COLO829 (cell line): ENCODE measurements at places on chromosomes 3 and 15.
A peak's percentile ranks its signal among the peaks of the same experiment; 100 is the strongest.

DNA sequence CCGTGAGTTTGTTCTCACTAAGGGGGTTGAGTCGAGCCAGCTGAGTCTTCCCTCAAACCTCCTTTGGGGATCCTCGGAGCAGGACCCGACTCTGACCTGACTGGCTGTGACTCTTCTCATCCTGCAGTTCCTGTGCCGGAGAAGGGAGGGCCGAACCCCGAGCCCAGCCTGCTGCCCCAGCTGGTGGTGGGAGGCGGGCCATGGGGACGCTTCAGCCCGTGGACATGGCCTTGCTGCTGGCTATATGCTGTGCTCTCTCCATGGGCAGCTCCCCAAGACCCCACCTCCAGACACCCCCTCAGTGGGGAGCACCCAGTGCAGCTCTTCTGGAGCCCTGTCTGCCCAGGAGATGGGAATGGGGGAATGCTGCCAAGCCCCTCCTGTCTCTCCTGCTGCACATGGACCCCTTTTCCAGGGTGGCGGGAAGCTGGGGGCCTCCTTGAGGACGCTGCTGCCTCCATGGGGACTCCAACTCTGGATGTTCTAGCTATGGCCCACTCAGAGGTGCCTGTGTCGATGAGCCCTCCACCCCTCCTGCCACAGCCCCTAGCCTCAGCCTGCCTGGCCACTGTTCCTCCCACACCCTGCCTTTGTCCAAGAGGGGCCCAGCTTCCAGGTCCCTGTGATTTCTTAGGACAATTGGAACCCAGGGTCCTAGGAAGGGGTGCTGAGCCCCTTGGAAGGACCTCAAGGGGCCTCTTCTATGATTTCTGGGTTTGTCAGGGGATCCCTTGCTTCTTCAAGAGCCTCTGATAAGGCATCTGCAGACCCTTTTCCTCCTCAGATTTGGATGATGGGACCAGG is 12.8 kb downstream of the C15orf39 start:
- no peak for DNase-seq

- peak; percentile 39 for DNase-seq
These were observed 709.6 kb upstream of the CFAP20DC start for GRCh38 chr3:59759298-59760031.

- no peak for DNase-seq
These were observed 33.2 kb upstream of the MME start for GRCh38 chr3:155046935-155047334.

DNA sequence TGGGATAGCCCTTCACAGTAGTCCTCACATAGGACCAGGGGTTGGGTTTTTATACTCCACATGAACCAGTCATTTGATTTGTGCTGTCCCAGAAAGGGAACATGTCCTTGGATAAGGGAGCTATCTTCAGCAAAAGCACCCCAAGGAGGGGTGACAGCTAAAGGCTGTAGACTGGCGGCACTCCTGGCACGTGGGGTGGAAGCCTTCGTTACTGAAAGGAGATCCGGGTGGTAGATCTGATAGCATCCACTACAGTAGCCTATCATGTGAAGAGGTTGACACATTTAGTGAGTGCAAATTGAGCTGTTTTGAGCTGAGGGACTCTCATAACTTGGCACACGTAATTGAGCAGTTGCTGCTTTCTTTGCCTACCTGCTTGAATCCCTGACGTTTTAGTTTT is 588.8 kb upstream of the GOLIM4 start:
- no peak for DNase-seq

GRCh38 chr3:129441782-129442181 is 1.8 kb downstream of the IFT122 start:
- no peak for DNase-seq

DNA sequence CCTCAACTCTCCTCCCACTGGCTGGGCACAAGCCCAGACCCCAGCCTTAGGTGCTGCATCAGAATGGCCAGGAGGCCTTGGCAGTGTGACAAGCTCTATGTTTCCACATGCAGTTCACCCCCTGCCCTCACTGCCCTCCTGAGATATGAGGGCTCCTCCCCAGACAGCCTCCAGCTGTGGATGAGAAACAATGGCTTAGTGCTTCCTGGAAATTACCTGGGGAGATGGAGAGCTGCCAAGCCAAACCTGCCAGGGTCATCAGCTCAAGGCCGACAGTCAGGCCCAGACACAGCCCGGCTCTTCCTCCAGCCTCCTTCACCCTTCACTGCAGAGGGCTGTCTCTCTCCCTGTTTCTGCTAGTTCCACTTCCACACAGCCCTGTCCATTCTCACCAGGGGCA is 76.3 kb downstream of the MYLK start:
- no peak for DNase-seq

DNA sequence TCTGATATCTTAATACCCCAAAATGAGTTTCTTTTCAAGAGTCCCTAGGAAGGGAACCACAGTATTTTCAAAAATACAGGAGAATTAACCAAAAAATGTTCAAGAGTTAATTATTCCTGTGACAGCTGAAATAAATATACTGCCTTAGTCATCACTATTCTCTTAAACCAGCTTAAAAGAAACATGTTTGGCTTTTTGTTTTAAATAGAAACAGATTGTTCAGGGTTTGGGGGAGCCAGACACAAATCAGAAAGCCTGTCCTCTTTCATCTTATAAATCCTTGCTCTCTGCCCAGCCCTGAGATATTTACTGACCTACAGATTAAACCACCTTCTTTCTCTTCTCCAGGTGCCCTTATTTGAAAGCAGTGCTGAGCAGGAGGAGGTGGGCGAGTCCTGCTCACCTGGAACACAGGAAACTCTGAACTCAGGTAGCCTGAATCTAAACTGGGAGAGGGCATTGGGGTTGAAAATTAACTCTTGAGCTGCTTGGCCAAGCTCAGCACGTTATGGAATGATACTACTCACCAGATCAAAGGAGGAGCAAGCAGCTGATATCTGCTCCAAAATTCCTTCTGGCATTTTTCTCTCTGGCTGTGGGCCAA is 84.1 kb upstream of the SPRED1 start:
- no peak for DNase-seq
